ENCODE measurements at places on chromosomes 13 and 19.

DNA sequence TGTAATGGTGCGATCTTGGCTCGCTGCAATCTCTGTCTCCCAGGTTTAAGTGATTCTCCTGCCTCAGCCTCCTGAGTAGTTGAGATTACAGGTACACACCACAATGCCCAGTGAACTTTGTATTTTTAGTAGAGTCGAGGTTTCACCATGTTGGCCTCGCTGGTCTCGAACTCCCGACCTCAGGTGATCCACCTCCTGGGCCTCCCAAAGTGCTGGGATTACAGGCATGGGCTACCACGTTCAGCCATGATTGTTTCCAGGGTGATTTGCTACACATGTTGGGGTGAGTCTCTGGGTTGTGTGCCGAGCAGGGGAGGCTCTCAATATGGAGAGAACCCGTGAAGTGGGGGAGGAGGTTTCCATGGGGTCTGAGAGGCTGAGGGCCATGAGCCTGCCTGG is 24.8 kb upstream of the CEACAM21 start:
- no peak for DNase-seq

GRCh38 chr13:31072041-31072440 is 89.7 kb downstream of the HSPH1 start:
- DNase-seq, result no peak

- DNase-seq, result no peak
These were observed 11.4 kb upstream of the SCEL start for GRCh38 chr13:77523834-77524728.

DNA sequence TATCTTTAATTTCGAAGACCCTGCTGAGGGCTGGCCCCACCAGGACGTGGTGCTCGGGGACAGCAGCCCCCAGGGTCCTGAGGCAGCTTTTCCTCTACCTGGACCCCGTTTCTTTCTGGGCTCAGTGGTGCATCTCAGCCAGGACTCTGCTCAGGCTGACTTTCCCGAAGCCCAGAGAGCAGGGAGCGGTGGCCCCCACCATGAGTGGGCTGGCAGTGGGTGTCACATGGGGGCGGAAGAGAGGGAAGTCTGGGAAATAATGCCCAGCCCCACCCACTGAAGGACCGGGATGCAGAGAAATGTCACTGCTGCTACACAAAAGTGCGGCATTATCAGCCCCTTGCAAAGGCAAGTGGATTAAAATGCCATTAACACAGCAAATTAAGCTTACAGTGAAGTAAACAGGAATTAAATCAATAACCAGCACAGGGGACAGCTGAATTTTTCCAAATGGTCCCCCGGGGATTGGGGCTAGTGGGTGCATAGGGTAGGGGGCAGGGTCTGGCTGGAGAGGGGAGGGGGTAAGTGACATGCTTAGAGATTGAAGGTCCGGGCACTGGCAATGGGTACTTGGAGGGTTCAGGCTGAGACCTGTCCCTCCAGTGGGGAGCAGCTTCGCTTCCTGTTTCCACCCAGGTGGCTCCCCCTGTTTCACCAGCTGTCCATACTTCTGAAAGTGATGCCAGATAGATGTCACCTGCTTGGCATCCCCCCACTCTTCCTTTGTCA is 177.3 kb downstream of the URI1 start:
- DNase-seq, result no peak

DNA sequence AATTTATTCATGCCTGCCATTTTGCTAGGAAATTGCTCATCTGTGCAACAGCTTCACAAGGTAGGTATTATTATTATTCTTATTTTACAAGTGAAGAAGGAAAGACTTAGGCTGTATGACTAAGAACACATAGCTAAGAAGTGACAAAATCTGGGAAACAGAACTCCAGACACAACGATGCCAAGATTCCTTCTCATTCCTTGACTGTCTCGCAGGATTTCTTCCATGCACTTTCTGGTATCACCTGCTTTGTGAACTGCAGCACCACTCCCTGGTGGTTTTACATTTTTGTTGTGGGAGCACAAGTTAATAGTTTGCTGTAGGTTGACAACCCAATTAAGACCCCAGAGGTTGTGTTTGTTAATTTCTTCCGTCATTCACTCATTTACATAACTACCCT is 188.5 kb downstream of the LACC1 start:
- DNase-seq, result no peak

GRCh38 chr19:10352764-10353671 is 13.6 kb upstream of the ICAM3 start:
- DNase-seq, result no peak

DNA sequence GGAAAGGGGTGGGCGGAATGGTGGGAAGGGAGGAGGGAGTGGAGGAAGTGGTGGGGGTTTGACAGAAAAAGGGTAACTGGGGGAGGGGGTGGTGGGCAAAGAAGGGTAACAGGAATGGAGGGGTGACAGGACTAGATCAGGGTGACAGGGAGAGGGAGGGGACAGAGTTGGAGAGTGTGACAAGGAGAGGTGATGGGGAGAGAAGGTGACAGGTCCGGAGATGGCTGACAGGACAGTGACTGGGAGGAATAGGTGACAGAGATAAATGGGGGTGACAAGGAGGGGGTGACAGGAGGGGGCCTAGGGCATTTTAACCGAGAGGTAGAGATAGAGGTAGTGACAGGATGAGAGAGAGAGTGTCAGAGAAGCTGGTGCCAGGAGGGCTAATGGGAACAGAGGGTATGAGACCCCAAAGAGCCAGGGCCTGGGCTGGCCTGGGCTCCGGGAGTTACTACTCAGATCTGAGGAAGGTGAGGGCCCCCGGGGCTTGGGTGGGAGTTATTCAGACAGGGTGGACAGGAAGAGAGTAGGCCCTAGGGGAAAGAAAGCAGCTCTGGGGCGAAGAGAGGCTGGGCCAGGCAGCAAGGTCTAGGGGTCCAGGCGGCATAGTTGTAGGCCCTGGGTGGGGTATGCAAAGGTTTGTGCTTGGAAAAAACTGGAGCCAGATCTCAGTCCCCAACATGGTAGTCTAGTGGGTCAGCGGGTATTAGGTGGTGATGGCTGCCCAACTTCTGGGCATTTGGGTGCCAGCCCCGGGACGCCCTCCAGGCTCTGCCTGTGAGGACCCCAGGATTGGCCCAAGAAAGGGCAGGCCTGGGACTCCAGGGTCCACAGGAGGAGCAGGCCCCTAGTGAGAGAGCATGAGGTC is 660 bp downstream of the CIC start:
- DNase-seq, result no peak

- DNase-seq, result no peak
These were observed 42.7 kb downstream of the UTP14C start for GRCh38 chr13:52067237-52067636.

GRCh38 chr13:36813225-36813624 is 5.8 kb upstream of the RFXAP start:
- no peak for DNase-seq

GRCh38 chr13:40060296-40061007 is 405.0 kb downstream of the COG6 start:
- no peak for DNase-seq

- DNase-seq, result no peak
These were observed 10.7 kb upstream of the CACNG6 start for GRCh38 chr19:53980539-53981375.

DNA sequence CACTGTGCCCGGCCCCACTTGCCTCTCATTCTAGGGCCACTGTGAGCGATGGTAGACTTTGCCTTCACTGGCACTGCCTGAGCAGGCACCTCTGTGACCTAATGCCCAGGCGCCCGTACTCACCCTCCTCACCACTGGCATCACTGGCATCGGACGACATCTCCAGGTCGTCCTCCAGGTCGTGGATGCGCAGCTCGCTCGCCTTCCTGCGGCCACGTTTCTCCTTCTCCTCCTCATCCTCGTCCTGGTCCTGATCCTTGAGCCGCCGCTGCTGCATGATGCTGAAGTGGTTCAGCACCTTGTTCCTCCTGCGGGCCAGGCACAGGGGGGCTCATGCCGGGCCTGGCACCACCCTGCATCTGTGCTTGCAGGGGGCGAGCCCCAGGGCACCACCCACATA is 7.5 kb upstream of the PSPN start:
- no peak for DNase-seq

DNA sequence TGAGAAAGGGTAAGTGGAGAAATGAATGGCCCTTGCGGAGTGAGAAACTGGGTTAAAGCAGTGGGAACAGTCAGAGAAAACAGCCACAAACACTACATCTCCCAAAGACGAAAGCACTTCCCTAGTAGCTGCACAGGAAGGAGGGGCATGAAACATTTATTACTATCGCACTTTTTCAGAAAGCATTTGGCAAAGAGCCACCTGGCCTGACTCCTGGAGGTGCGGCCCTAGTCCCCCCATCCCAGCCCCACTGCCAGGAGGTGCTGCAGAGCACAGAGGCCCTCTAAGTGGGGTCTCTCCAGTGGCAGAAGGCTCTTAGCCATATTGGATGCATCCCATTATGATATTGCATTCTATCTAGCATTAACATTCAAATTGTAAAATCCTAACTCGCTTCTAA is 55.8 kb downstream of the MTMR6 start:
- DNase-seq, result no peak

DNA sequence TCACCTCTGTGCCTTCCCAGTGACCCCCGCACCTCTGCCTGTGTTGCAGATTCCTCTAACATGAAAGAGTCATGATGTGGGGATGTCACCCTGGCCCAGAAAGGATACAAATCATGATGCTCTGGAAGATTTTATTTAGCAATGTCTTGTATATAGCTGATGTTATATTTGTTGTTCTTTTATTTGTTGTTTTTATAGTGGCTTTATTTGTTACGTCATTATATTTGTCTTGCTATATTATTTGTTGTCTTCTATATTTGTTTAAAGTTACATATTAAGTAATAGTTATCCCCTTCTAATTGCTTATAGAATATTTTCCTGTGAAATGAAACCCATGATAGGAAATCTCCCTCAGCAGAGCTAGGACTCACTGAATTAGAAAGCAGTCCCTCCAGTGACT is 1149.2 kb downstream of the UQCRFS1 start:
- no peak for DNase-seq

DNA sequence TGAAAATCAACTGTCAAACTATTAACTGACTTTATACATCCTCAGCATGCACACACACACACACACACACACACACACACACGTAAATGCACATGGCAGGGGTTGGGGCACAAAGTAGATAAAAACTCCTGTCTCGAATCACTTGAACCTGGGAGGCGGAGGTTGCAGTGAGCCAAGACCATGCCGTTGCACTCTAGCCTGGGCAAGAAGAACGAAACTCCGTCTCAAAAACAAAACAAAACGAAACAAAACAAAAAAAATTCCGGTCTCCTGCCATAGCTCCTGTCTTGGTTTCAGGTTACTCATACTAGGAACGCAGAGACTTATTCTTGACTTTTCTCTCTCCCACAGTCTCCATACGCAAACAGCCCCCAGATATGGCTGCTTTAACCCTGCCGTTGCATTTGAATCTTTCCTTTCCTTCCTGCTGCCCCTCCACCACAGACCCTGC is 148.9 kb downstream of the SHISA2 start:
- DNase-seq, result no peak

DNA sequence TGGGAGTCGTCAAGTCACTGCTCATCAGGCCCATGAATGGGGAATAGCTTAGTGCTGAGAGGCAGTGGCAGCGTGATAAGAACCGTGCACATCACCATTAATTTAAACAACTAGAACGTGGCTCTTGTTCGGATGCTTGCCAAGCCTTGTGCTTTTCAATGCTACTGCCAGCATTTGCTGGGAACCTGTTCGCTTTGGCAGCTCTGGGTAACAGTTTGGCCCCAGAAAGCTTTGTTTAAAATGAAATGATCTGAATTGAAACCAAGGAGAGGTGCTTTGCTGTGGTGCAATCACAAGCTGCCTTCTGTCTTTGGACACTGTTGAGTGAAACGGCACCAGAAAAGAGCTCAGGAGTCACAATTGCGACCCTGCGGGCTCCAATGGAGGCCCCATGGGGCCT is 53.5 kb upstream of the OLFM4 start:
- no peak for DNase-seq

- no peak for DNase-seq
These were observed 554.1 kb upstream of the MIR17HG start for GRCh38 chr13:90793261-90793820.

DNA sequence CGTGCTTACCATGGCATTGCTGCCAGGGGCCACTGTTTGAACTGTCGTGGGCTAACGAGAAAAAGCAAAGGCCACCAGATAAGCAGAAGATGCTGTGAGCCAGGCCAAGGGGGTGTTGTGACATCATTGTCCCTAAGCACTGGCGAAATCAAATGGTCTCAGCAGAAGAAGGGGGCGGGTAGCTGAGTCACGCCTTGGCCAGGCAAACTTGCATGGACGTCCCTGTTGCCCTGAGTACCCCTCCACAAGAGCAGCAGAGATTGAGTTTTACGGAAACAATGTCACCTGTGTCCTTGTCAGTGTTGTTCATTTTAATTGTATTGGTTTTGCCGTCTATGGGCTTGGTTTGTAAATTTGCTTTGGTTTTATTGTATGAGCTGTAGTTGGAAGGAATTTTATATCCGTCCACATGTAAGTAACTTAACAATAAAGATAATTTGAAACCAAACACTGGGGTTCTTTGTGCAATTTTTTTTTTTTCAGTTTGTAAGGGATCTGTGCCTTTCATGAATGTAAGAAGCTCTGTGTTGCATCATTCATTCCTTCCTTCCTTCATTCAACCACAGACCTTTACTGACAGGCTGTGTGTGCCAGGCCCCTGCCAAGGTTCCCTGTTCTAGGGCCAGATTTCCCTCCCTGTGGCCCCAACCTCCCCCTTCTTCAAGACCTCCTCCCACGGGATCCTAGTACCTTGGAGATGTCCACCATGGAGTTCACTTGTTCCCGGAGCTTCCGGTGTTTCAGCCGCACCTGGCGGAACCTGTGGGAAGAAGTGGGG is 12.3 kb downstream of the KCNN4 start:
- DNase-seq, result no peak

GRCh38 chr13:97223711-97224541 is 1.8 kb downstream of the MBNL2 start:
- no peak for DNase-seq

DNA sequence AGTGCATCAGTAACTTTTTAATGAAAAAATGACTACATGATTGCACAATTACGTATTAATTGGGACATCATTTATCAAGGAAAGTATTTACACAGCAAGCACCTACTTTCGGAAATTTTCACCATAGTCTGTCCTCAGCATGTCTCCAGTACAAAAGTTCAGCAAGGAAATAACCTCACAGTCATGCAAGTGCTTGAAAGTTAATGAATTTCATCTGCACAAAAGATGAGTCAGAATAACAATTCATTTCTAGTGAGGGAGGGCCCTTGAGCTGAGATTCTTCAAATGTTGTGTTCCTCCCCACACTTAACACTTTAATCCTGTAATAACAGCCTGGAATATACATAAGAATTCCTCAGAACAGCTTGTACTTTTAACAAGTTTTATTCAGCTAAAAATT is 49.0 kb upstream of the OXGR1 start:
- DNase-seq, result no peak

Measured in activated CD8-positive, alpha-beta memory T cell treated with anti-CD3 and anti-CD28 coated beads for 4 hours (primary cell).